NCI-H1105 (cell line): ENCODE measurements at places on chromosomes 2 and 18.

DNA sequence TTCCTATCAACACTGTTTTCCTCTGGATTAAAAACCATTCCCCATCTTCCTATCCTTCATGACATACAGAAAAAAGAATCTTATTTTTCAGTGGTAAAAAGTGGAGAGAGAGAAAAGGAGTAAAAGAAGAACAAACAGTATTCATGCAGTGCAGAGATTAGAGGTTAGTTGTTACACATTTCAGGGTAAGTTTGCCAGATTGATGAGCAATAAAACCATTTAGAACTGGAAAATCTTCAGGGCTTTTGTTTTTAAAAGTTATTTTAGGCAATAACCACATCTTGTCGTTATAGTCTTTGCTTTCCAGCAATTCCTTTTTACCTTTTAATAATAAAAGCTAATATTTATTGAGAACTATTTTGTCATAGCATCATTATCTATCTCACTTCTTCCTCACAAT, 104.5 kb downstream of the GPD2 start:
- DNase-seq, result no peak

- DNase-seq, result no peak
These were observed 17.0 kb downstream of the COL5A2 start for GRCh38 chr2:189162566-189162965.

DNA sequence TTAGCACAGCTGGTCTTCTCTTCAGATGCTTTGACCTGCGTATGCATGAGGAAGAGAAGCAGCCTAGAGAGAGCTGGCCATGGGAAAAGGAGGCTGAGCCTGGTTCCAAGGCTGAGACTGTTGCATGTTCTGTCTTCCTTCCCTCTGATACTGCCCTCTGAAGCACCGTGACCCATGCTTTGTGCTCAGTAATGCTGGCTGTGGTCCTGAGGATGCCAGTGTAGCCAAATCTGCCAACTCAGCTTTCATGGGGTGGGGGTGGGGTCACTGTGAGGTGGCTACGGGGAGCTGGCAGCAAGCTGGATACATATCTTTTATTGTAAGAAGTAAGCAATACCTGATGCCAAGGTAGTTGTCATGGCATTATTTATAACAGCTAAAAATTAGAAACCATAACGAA, 41.5 kb downstream of the EPAS1 start:
- DNase-seq, result no peak

DNA sequence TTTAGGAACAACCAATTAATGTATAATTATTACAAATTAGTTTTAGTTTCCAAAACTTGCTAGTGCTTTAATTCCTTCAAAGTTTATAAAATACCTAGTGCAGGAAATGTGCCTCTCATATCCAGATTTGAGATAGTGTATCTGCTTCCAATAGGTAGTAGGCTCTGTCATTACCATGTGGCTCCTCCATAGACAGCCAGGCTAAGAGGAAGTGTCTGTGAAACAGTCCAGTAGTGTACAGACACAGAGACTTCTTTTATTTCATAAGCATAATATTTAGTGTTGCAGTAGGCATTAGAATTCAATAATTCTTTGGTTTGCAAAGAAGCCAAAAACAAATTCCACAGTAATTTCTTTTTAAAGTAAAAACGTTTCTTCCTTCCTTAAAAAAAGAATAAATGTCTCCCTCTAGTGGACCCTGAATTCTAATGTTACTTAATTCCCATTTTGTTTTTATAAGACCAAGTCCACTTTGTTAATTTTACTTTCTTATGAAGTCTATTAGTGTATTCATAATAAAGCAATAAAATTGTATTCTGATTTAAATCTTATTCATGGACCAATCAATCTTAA, 101.2 kb downstream of the NEB start:
- no peak for DNase-seq

DNA sequence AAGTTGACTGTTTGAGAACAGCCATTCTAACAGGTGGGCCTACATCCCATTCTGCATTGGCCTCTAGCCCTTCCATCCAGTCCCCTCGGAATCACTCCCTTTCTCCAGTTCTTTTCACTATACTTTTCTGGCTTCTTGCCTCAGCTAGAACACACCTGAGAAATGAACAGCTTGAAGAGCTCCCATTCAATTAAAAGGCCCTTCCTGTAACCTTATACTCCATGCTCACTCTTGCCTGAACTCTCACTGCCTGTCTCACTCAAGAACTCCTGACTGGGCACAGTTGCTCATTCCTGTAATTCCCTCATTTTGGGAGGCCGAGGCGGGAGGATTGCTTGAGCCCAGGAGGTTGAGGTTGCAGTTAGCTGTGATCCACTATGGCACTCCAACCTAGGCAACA, 23.6 kb downstream of the CHRNA1 start:
- no peak for DNase-seq

- no peak for DNase-seq
These were observed 29.5 kb upstream of the MEIS1 start for GRCh38 chr2:66405473-66405872.

DNA sequence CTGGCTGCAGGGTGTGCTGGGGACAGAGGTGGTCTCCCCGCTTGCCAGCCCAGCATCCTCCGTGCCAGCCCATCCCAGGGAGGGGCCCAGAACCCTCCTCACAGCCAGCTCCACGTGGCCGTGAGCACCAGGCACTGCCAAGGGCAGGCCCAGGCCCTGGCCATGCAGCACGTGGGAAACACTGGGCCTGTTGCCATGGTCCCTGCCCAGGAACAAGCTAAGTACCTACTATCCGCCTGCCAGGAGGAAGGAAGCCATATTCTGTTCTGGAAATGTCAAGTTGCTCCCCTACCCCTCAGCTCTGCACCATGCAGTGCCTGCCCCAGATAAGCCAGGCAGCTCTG, 250.6 kb downstream of the CYP26B1 start:
- no peak for DNase-seq

- DNase-seq, result peak; percentile 1
These were observed 153.0 kb downstream of the TMEM247 start for GRCh38 chr2:46632349-46632748.

DNA sequence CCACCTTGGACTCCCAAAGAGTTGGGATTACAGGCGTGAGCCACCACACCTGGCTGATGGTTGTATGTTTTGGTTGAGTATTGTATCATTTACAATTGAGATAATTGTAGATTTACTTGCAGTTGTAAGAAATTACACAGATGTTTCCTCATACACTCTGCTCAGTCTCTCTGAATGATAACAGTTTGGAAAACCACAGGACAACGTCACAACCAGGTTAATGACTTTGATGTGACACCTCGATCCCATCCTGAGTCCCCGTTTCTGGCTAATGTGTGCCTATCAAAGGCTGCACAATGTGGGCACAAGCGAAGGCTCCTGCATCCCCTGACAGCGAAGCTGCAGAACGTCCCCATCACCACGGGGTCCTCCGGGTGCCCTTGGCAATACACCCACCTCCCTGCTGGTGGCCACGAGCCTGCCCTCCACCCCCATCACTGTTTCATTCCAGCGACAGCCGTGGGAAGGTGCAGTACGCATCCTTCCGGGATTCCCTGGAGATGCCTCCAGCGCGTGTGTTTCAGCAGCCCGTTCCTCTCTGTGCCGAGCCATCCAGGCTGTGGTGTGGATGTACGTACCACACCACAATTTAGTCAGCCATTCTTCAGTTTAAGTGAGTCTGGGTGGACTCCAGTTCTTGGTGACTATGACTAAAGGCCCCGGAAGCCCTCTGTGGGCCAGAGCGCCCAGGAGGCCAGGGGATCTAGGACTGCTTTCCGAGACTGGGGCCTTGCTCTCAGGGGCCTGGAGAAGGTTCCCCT, 4.3 kb upstream of the PDCD1 start:
- DNase-seq, result no peak

DNA sequence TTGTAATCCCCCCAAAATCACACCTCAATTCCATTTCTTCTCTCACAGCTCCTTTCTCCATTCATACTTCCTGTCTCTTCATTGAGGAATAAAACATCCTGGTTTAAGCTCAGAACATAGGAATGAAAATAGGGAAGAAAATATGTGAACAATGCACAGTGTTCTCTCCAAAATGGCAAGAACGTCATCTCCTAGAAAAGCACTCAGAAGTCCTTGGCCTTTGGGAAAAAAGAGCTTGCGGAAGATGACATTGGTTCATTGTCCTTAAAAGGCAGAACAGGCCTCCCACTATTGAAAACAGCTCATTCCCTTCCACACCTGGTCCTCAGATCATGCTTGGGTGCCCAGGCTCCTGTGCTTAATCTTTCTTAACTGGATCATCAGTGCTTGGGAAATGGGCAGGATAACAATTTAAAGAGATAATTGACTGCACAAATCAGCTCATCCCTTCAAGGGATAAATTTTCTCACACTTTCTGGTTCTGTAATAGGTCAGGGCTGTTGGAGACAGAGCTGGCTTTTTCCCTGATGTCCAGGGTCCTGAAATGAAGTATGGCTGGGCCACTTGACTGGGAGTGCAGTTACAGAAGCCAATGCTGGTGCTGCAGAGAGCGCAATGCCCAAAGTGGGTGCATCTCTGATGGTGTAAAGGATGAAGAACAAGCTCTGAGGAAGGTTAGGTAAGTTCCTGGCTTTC, 69.2 kb downstream of the MARCHF4 start:
- no peak for DNase-seq

GRCh38 chr2:238167761-238168160, 9.0 kb downstream of the ERFE start:
- DNase-seq, result no peak

GRCh38 chr2:36060133-36060532, 295.4 kb upstream of the CRIM1 start:
- DNase-seq, result no peak

- no peak for DNase-seq
These were observed 292.5 kb downstream of the NDUFA10 start for GRCh38 chr2:239732666-239733010.

DNA sequence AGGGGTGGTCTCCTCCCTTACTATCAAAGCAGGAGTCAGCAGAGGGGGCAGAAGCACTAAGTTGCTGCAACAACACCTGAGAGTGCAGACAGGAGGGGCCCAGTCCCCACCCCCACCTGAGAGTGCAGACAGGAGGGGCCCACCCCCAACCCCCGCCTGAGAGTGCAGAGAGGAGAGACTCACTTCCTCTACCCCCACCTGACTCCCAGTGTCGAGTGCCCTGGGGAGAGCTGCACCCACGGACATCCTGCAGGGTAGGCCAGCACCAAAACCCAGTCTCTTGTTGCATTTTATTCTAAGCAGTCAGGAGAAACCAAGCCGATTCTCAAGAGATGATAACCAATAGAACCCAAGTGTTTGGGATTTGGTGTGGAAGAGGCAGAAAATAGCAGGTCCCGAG, 78.4 kb downstream of the NAPG start:
- DNase-seq, result no peak

DNA sequence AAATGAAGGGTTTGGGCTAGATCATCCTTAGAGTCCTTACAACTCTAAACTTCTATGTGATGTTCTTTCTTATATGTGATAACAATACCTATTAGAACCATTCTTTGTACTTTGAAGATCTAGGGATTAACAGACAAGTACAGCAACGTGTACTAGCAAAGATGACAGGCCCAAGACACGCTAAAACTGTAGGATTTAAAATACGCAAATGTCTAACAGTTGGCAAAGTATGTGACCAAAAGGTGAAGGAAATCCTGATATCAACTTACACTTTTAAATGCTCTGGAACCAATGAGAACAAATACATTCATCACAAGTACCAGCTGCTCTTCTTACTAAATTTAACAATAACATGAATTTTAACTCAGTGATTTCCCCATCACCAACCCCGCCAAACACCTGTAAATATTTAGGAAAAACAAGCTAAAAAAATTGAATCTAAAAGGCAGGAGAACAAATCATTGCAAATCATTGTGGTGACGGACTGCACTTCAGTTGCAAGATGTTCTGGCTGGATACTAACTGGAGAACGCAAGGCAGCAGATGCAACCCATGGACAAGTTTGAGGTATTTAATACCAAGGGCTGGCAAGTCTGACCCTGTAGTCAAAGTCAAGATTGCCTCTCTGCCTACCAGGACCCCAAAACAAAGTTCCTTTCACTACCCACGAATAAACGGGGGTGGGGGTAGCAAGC, 1.4 kb downstream of the ANKRD44 start:
- DNase-seq, result no peak

DNA sequence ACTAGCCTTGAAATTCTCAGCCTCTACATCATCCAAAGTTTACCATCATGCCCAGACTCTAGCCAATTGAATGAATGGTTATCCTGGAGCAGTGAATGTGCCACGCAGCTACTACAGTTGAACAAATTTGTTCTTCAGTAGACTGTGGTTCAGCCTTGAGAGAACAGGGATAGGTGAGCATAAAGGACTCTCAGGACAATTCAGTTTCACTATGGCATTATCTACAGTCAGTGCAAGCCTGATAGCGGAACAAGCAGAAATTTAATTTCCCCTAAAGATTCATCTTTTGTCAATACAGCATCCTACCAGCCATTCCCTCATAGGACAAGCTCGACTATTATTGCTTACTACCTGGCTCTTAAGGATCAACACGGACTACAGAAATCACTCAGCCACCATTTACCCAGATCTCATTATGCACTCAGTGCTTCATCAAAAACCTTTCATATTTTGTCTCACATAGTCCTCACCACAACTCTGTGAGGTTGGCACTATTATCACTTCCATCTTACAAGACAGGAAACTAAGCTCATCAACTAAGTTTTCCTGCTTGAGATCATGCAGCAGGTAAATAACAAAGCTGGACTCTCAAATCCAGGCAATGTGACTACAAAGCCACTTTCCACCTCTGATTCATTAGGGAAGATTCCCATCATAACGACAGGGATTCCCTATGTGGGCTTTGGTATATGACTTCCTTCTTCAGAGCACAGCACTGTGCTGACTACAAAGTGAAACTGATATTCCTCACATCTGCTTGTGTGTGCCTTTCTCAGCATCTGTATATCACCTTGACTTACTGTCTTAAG, 181.5 kb upstream of the ACVR2A start:
- no peak for DNase-seq

DNA sequence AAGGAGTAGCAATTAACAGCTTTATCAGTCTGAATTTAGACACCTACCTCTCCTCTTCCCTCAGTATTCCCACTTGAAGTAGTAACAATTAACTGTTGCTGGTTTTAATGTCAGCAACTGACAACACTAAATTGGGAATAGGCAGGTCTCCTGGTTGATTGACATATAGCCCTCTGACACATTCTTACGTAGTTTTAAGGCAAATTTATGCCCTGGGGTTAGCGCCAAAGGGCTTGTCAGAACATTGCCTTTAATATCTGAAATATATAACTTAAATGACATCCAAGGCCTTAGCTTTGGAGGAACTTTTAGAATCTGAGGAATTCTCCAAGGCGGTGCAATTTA, 7.4 kb downstream of the ASXL3 start:
- no peak for DNase-seq

- no peak for DNase-seq
These were observed 10.4 kb downstream of the MFSD2B start for GRCh38 chr2:24020244-24020643.
